ENCODE measurements at places on chromosomes 3 and 15. TPM values are rescaled to one million over a fixed set of nuclear protein-coding genes. Genes with fewer than 3 reads are reported as not detected.

DNA sequence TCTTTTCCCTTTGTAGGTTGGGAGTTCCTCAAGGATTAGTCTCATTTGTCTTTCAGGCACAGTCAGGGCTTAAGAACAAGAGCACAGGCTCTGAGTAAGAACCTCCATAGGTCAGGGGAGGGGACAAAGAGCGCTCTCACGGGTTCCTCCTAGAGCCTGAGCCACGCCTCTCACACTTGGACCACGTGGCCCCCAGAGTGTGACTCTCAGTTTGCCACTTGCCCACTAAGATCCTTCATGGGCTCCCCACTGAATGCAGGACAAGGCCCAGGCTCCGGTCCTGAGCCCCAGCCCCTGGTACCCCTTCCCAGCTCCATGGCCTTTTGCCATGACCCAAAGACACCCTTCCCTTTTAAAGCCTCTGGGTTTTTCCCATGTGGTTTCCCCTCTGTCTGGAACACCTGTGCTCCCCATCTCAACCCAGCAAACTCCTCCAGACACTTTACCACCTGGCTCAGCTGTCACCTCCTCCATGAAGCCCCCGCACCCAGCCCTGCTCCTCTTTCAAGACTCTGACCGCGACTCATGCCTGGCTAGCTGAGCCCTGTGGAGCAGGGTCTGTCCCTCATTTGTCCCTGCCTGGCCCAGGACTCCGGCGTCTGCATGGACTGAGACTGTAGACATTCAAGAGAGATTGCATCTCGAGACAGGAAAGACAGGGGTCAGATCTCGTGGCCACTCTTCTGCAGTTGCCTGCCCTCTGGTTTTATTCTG lies 32.7 kb downstream of the IQSEC1 start:
- H3K4me3 ChIP-seq: no peak overlapping the region
- no peaks in the 10 kb centered on the region for H3K27me3 ChIP-seq
- peaks cover 22% of the 10 kb centered on the region for H3K4me1 ChIP-seq
- DNase-seq: peak; percentile 92
- H3K36me3 ChIP-seq: no peaks in the 10 kb centered on the region

- H3K27ac ChIP-seq: no peak overlapping the region
- H3K4me3 ChIP-seq: no peak overlapping the region
- H3K36me3 ChIP-seq: peaks cover 56% of the 10 kb centered on the region
- no peak for DNase-seq
These were observed 19.3 kb upstream of the SLC12A8 start for GRCh38 chr3:125231895-125232294.

DNA sequence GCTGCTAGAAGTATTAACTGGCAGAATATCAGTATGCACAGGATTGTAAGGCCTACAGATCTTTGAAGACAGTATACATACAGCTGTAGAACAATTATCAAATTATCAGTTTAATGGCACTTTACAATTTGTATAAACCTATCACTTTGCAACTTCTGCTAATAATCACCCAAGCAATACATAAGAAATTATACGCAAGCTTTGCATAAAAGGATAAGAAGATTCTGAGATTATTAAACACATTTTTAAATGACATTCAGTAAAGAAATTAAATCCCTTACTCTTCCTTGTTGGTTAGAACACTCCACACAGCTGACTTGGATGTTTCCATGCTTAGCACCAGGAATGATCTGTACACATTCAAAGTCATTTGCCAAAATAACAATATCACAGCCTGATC lies 46.8 kb downstream of the DMXL2 start:
- no peaks in the 10 kb centered on the region for H3K36me3 ChIP-seq
- no peaks in the 10 kb centered on the region for H3K27me3 ChIP-seq
- no peaks in the 10 kb centered on the region for H3K4me1 ChIP-seq
- no peak for DNase-seq

- H3K36me3 ChIP-seq: no peaks in the 10 kb centered on the region
- H3K4me1 ChIP-seq: no peaks in the 10 kb centered on the region
- H3K27ac ChIP-seq: no peak overlapping the region
These were observed 559.8 kb upstream of the CBLB start for GRCh38 chr3:106428565-106428994.

DNA sequence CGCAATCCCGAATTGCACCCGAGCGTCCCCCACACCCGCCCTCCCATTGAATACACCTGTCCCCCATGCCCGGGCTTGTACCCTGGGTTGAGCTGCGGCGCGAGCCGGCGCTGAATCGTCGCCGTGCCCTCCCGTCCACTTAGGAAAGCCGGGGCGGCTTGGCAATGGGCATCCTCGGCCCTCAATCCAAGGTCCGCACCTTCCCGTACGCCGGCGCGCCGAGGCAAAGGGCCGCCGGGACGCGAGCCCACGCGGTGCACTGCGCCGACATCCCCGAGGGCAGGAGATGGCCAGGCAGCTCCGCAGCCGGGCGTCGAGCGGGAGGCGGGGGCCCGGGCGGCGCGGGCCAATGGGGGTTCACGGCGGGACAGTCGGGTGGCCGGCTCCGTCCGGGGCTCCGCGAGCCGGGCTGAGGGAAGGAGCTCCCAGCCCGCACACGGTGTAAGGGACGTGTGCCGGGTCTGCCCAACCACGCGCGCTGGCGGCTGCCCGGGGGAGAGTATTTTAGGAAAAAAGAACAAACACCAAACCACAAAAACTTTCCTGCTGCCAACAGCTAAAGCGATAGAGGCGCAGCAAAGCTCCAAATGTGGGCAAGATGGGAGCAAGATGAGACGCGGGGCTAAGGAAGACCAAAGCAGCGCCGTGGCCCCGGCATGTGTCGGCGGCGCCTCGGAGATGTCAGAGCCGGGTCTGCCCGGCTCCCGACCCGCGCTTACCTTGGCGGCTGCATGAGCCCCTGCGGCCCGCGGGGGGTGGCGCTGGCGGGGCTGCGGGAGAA lies 621 bp downstream of the RGMA start:
- peak; percentile 80 for DNase-seq
- peak overlapping the region; percentile 70 for H3K4me3 ChIP-seq
- peaks cover 82% of the 10 kb centered on the region for H3K27me3 ChIP-seq
- H3K4me1 ChIP-seq: peaks cover 4% of the 10 kb centered on the region
- no peaks in the 10 kb centered on the region for H3K36me3 ChIP-seq
- H3K27ac ChIP-seq: no peak overlapping the region

GRCh38 chr15:78210349-78210717 lies 24.0 kb downstream of the ACSBG1 start:
- no peak for DNase-seq
- no peak overlapping the region for H3K4me3 ChIP-seq
- no peaks in the 10 kb centered on the region for H3K4me1 ChIP-seq
- H3K27me3 ChIP-seq: no peaks in the 10 kb centered on the region
- no peak overlapping the region for H3K27ac ChIP-seq

DNA sequence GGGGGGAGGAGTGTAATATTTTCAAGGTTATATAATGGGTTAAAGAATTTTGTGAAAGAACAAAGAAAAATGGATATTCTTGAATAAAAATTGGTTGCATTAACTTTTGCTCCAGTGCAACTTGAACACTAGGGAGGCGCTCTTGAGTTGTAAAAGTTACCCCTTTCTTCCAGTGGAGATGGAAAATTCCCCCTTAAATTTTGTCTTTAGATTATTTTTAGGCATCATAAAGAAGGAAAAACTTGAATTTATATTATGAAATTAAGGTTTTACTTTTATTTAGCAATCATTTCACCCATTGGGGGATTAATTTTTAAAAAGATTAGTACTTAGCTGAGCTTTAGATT lies 550 bp upstream of the CHD2 start:
- peak overlapping the region; percentile 98 for H3K27ac ChIP-seq
- no peaks in the 10 kb centered on the region for H3K27me3 ChIP-seq
- H3K36me3 ChIP-seq: peaks cover 33% of the 10 kb centered on the region
- H3K4me3 ChIP-seq: no peak overlapping the region
- peaks cover 64% of the 10 kb centered on the region for H3K4me1 ChIP-seq
- no peak for DNase-seq

DNA sequence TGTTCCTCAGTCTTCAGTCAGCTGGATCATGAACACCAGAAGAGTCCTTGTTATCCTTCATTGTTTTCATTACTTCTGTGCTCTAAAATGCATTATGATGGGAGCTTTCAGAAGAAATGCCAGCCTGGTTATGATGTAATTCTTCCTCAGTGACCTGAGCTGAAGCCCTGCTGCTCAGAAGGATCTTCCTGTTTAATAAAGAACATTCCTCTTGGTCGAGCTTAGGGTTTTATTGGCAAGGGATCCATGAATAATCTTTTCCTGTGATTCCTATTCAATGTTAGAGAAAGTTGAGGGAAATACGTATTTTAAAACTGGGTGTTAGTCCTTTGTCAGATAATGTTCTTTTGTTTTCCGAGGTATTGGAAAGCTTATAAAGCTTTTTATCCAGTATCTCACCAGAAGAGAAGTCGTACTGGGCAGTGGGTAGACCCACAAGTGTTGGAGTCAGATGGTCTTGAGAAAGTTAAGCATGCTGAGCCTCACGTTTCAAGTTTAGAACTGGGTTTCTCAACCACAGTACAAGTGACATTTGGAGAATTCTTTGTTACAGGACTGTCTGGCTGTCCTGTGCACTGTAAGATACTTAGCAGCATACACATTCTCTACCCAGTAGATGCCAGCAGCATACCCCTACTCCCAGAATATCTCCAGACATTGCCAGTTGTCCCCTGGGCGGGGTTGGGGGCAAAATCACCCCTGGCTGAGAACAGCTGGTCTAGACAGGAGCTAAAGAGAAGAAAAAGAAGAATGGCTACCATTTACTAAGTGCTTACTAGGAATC lies 212.3 kb upstream of the BHLHE40 start:
- H3K4me1 ChIP-seq: peaks cover 3% of the 10 kb centered on the region
- no peaks in the 10 kb centered on the region for H3K36me3 ChIP-seq
- no peaks in the 10 kb centered on the region for H3K27me3 ChIP-seq

DNA sequence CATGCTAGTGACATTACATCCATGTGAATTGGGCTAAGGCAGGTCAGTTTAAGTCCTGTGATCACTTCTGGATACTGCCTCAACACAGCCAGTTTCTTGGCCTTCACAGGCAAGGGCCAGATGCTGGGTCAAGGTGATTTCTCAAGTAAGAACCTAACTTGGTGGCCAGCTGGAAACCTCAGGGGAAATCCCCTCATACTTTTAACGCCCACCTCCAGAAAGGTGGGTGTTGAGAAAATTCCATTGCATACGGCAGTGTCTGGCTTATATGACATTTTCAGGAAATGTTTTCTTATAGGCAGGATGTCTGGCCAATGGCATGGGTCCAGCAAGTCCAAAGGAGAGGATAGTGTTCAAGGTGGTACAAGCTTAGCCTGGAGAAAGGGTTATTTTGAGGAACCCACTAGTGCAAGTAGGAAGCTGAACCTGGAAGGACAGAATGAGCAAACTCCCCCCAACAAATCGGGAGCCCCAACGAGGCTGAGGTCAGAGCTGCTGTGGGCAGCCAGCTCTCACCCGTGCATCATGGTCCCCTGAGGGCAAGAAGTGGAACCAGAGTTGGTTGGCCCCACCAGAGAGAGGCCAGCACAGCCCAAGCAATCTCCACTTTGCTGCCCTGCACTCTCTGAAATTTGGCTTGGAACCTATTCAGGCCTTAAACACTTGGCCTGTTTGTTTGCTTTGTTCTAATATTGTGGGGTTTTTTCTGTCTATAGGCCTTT lies 135.4 kb downstream of the PDE8A start:
- no peak overlapping the region for H3K27ac ChIP-seq
- H3K36me3 ChIP-seq: peaks cover 21% of the 10 kb centered on the region
- no peaks in the 10 kb centered on the region for H3K27me3 ChIP-seq
- H3K4me1 ChIP-seq: no peaks in the 10 kb centered on the region
- no peak for DNase-seq

DNA sequence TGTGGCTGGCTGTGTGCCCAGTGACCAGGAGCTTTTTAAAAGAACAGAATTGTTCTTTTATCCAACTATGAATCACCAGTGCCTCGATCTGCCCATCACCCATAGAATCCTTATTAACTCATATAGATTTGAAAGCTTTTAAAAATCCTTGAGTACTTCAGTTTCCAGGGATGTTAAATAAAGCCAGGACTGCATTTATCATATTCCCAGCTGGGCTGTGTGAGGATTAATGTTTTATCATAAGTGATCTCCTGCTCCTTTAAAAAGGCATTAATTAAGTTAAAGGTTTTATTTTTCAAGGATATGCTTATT lies 234.0 kb downstream of the MYRIP start:
- H3K4me3 ChIP-seq: no peak overlapping the region
- H3K27me3 ChIP-seq: no peaks in the 10 kb centered on the region

DNA sequence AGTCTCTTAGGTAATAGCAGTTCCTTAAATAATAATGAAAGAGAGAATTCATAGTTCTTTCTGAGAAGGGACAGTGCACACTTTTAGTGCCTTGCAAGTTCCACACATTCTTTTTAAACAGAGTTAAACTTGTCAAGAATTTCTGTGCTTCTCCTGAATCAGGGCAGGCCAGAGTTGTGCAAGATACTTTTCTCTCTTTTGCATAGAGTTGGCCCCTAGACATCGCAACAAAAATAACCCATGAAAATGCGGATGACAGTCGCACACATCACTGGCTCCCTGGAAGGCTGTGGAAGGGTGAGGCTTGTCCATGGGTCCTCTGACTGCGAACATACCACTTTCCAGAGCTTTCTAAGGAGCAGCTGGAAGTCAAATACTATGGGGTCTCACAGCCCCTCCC lies 40.1 kb downstream of the FBLN2 start:
- H3K36me3 ChIP-seq: no peaks in the 10 kb centered on the region
- no peaks in the 10 kb centered on the region for H3K27me3 ChIP-seq
- no peak for DNase-seq
- no peaks in the 10 kb centered on the region for H3K4me1 ChIP-seq
- no peak overlapping the region for H3K4me3 ChIP-seq
- H3K27ac ChIP-seq: no peak overlapping the region

GRCh38 chr3:52490939-52491526 lies 4.1 kb upstream of the STAB1 start:
- DNase-seq: peak; percentile 87
- H3K27ac ChIP-seq: peak overlapping the region; percentile 80
- no peaks in the 10 kb centered on the region for H3K27me3 ChIP-seq

GRCh38 chr3:71066356-71066755 lies 517.2 kb downstream of the FOXP1 start:
- H3K27me3 ChIP-seq: no peaks in the 10 kb centered on the region
- no peaks in the 10 kb centered on the region for H3K36me3 ChIP-seq
- DNase-seq: no peak
- peak overlapping the region; percentile 93 for H3K27ac ChIP-seq
- H3K4me1 ChIP-seq: peaks cover 72% of the 10 kb centered on the region
- H3K4me3 ChIP-seq: peak overlapping the region; percentile 6

GRCh38 chr15:35769656-35770055 lies 223.7 kb upstream of the DPH6 start:
- H3K4me1 ChIP-seq: no peaks in the 10 kb centered on the region
- H3K36me3 ChIP-seq: no peaks in the 10 kb centered on the region
- H3K27me3 ChIP-seq: no peaks in the 10 kb centered on the region
- H3K27ac ChIP-seq: no peak overlapping the region
- H3K4me3 ChIP-seq: no peak overlapping the region

GRCh38 chr15:97129674-97130073 lies 799.2 kb downstream of the NR2F2 start:
- no peaks in the 10 kb centered on the region for H3K27me3 ChIP-seq
- no peak overlapping the region for H3K4me3 ChIP-seq
- H3K36me3 ChIP-seq: no peaks in the 10 kb centered on the region
- H3K27ac ChIP-seq: no peak overlapping the region
- DNase-seq: no peak
- no peaks in the 10 kb centered on the region for H3K4me1 ChIP-seq

The MORC1 gene
- 0.13 TPM for total RNA-seq

The ATP13A4 gene
- 1.5 TPM for total RNA-seq

The ETV5 gene
- total RNA-seq: 65.5 TPM

The LZTFL1 gene
- total RNA-seq: 15.7 TPM

The VEPH1 gene
- total RNA-seq: 18.0 TPM

The ZNF501 gene
- 8.5 TPM for total RNA-seq

The SLC22A14 gene
- not detected for total RNA-seq

The CSPG5 gene
- not detected for total RNA-seq

Data from spleen (tissue), 13 donors.